ENCODE measurements at places on chromosomes 16 and 17. TPM values are rescaled to one million over a fixed set of nuclear protein-coding genes. Genes with fewer than 3 reads are reported as not detected.

Gene BAHCC1
- 5.6 TPM for total RNA-seq

Gene TEX14
- under 0.01 TPM for total RNA-seq

Gene PRR14
- total RNA-seq, result 7.9 TPM

Gene PRSS8
- 66.0 TPM for total RNA-seq

Gene TBC1D3H
- not detected for total RNA-seq

Gene CCL16
- not detected for total RNA-seq

Gene ABCA9
- not detected for total RNA-seq

Gene CDH3
- 61.6 TPM for total RNA-seq
